NCI-H187 treated with DMSO at 0.1 percent for 48 hours (cell line): ENCODE measurements at places on chromosomes 5 and 9.

DNA sequence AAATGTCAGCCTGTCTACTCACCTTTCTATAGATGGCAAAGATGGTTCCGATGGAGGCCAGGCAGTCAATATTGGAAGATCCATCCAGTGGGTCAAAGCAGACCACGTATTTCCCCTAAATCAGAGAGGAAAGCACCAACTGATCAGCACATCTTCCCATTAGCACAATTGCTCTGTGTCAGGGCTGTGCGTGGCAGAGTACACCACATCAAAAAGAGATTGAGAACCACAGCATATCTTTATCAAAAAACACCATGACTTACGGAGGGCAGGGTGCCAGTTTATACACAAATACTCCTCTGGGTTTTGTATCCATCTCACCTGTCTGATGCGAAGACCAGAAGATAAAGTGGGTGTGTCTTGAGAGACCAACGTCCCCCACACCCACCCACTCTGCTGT is 9.1 kb downstream of the FBP2 start:
- DNase-seq, result no peak

- no peak for DNase-seq
These were observed 107.8 kb downstream of the NR6A1 start for GRCh38 chr9:124663046-124663961.

DNA sequence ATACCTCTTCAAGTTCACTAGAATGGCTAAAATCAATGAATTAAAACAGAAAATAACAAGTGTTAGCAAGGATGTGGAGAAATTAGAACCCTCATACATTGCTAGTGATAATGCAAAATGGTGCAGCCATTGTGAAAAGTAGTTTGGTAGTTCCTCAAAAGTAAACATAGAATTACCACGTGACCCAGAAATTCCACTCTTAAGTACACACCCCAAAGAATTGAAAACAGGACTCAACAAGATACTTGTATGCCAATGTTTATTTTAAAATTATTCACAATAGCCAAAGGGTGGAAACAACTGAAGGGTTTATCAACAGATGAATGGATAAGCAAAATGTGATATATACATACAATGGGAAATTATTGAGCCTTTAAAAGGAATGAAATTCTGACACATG is 70.3 kb downstream of the BARX1 start:
- no peak for DNase-seq

- no peak for DNase-seq
These were observed 189.5 kb downstream of the LURAP1L start for GRCh38 chr9:12964271-12964670.

- no peak for DNase-seq
These were observed 22.4 kb upstream of the ANGPTL2 start for GRCh38 chr9:127144670-127145445.

- no peak for DNase-seq
These were observed 674.9 kb downstream of the SEMA5A start for GRCh38 chr5:8870959-8871355.

DNA sequence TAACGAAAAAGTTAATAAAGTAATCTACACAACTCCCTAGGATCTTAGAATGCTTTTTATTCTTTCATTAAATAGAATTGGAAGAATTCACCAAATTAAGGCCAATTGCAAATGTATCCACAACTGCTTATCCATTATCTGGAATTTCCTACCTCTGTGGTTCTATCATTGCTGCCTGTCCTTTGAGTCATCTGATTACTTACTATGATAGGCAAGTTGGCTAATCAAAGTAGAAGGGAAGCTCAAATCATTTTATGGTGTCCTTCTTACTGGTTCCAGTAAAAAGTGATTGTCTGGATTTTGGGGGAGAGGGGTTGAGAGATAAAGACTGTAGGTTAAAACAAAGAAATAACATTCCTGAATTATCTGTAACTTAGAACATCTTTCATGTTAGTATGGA is 161.4 kb upstream of the GNA14 start:
- DNase-seq, result no peak

DNA sequence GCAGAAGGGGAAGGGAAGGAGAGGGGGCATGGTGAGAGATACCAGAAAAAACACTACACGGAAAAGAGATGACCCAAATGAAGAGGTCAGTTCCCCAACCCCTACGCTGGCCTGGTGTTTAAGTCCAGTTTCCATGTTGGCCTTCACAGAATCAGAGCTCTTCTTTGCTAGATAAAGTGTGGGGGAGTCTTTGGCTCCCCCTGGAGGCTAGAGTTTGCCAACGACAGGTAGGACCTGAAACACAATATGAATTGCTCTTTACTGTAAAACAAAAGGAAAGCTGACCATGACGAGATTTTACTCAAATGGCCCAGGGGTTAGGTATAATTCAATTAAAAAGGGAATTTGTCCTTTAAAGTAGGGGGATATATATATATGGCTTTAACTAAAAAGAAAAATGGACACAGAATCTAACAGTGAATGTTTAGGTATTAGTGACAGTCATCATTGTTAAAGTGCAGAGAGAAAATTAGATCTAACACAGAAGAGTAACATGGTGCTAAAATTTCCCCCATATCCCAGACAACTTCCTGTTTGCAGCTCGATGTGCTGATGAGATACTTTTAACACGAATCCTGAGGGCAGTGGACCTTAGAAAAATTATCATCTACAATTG is 92.0 kb downstream of the SV2C start:
- no peak for DNase-seq

DNA sequence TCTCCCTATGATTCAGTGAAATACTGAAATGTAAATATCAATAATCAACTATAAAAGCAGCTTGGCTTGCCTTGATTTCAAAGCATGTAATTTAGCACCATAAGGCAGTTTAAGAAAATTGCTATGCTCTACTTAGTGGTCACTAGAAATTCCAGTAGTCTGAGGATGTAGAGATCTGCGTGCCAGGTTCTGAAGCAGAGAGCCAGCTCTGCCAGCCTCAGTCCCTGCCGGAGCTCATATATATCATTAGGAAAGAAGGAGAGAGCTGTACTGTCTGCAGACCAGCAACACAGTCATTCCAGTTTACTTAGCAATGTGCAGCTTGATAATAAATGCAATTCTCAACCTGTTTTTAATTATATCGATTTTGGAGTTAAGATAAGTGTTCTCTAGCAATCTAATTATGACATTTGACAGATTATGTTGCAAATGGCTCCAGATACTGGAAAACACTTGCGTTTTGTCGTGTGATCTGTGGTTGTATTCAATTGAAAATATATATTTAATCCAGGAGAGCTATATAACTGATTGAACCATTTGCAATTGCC is 540.5 kb downstream of the CTNND2 start:
- no peak for DNase-seq

DNA sequence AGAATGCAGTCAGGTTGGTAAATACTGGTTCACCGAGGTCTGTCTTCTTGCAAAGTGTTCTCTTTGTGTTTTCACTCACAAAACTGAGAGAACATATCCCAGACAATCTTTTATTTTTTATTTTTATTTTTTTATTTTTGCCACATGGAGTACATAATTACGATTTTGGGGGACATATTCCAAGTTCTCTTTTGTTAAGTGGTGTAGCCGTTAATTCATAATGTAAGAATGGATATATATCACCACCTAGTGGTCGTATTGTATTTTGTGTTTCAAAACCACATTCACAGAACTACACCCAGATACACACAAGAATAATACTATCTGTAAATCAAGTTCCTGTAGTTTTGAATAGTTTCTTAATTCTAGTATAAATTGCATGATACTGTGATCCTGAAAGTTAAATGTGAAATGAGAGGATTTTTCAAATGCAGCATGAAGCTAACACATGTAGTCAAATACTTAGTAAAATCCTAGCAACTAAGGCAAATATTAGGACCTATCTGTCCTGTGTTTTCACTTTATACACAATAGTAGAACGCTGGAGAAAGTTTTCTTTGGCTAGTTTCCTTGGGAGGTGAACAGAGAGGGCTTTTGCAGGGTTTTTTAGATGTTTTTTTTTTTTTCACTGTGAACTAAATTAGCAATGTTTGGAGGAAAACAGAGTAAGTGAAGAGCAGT is 92.7 kb downstream of the VCAN start:
- peak; percentile 2 for DNase-seq

DNA sequence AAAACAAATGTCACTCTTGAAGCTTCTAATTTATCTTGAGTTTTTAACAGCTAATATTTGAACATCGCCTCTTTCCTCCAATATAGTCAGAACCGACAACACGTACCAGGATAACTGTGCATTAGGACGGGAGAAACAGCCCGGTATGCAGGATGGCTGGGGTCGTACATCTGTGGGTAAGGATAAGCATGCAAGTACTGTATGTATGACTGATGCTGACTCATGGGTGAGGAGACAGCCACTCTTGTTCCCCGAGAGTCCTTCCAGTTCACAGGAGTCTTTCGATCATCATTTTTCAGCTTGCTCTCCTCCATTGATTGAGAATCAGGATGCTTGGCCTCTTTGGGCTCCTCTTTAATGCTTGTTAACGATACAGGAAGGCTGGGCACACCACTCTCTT is 102.3 kb downstream of the ZNF608 start:
- DNase-seq, result no peak
